Activated effector memory CD4-positive, alpha-beta T cell treated with Interleukin-2 at 50 U/mL for 16 hours (primary cell): ENCODE measurements at places on chromosomes 5 and 9.

DNA sequence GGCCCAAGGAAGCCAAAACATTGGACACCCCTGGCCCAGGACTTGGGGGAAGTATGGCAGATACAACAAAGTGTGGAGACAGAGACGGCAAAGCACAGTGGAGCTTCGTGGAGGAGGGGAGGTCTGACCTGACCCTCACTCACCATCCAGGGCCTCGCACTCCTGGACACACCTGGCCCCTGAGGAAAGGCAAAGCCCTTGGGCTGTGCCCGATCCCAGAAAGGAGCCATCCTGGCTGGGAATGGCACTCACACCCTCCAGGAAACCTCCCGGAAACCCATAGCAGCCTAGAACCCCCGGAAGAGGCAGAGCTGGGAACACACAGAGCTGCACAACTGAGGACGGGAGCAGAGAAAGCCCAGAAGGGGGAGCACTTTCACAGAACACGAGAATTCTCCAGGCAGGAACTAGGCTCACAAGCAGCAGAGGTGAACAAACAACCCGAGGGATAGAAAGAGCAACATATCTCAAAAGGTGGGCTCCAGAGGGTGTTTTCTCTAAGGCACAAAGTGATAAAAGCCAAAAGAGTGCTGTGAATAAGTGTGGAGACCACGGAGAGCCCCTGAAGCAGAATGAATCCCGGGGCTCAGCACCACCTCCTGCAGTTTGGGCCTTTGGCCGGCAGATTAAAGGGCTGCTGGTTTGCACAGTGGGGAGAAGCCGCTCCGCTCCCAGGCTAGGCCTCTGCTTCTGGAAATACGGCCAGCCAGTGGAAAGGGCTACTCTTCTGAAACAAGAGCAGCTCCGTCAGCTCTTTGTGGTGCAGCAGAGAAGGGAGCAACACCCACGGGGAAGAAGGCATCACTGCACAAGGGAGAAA lies 108.2 kb downstream of the UBE2R2 start:
- DNase-seq: no peak

- DNase-seq: no peak
These were observed 428.8 kb downstream of the SH3GL2 start for GRCh38 chr9:18007621-18008020.

DNA sequence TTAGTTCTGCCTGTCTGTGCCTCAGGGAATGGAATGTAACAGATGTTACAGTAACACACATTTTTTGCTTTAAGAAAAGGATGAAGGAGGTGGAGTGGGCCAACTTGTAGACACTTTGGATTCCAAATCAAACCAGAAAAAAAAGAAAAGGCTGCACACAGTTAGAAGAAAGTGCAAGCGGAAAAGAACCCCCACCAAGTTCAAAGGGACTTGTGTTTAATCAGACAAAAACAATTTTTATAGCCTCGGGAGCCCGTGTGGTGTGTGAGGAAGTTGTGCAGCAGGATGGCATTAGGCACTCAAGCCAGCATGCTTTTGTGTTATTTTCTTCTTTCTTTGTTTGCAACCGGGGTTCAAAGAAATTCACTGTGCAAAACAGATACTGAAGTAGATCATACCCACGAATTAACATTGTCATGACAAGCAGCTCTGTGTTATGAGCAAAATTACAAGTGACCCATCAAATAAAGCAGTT lies 189.5 kb downstream of the SEMA5A start:
- no peak for DNase-seq

DNA sequence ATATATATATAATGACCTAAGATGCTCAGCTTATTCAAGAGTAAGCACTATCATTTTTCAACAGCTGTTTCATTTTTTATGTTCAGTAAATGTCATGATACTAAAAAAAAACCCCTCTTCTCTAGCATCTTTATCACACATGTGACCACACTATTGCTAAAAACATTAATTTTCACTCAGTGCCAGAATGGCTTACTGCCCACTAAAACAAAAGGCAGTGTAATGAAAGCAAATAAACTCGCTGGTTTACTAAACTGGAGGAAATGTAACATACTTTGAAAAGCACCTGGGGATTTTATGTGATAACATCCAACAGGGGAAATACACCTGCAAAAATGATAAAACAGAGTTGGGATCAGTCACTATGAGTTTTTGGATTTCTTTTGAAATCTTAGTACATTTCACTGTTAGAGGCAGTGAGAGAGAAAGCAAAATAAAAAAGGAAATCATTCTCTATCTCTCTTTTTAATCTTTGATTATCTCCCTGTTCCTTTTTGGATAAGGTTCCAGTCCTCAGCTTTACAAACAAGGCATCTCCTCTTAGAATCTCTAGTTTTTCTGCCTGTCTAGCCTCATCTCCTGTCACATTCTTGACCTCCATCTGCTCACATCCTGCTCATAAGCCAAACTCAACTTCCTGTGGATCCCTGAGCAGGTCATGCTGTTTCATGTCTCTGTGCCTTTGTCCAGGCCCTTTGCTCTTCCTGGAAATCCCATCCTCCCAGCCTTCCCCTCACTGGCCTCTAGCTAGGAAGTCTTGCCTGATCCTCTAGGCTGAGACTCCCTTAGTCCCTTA lies 338.0 kb downstream of the MAN2A1 start:
- DNase-seq: no peak

DNA sequence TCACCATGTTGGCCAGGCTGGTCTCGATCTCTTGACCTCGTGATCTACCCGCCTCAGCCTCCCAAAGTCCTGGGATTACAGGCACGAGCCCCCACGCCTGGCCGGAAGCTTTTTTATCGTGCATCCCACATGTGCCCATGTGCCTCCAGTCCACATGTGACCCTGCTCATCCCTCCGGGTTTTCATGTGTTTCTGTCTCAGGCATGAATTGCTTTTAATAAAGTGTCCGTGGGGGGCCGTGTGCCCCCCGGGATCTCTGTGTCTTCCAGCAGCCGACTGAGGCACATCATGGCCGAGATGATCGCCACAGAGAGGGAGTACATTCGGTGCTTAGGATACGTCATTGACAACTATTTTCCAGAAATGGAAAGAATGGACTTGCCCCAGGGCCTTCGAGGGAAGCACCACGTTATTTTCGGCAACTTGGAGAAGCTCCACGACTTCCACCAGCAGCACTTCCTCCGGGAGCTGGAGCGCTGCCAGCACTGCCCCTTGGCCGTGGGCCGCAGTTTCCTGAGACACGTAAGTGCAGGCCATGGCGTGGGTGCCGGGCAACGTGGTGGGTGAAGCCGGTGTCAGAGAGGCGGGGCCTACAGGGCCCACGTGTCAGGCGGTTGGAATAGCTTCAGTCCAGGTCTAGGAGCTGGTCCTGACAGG lies 22.1 kb upstream of the LRRC14B start:
- DNase-seq: no peak
